ENCODE measurements at places on chromosomes 2 and 18. TPM values are rescaled to one million over a fixed set of nuclear protein-coding genes. Genes with fewer than 3 reads are reported as not detected.
A peak's percentile ranks its signal among the peaks of the same experiment; 100 is the strongest.

GRCh38 chr2:134668821-134669220 lies 50.0 kb downstream of the TMEM163 start:
- peak; percentile 89 for DNase-seq

DNA sequence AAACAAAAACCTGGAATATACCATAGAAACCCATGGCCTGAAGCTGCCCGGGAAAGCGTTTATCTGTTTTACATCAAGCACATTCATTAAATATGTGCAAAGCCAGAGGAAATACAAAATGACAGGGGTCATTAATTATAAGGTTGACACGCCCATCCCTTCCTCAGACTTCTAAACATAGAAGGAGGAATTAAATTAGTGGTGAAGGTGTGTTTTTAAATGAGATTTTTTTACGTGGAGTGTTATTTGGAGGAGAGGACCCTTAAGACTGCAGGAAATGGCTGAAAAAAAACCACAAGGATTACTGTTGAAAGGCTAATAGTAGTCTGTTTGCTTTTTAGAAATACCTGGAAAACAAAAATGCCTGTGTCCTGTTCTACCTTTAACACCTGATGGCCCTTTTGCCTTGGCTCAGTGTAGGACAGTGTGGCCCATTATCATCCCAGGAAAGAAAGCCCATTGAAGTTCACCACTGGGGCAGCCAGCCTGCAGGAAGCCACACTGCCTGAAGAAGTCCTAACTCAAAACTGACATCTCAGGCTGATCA lies 123.2 kb downstream of the EPHA4 start:
- no peak for DNase-seq

DNA sequence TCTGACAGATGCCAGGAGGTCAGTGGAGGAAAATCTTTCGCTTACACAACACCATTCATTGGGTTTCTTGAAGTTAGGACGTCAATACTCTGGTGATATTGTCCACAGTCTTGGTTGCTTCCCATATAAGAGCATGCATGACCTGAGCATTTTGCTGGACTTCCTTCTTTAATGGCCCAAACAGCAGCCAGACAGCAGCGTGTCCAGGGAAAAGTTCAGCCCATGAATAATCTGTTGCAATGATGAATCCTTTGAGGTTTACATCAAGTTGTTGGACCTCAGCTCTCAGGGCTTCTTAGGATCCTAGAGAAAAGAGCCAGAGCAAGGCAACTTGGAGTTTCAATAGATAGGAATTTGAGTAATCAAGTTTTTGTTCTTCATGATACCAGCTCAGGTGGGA lies 155.6 kb upstream of the MGAT5 start:
- no peak for DNase-seq

DNA sequence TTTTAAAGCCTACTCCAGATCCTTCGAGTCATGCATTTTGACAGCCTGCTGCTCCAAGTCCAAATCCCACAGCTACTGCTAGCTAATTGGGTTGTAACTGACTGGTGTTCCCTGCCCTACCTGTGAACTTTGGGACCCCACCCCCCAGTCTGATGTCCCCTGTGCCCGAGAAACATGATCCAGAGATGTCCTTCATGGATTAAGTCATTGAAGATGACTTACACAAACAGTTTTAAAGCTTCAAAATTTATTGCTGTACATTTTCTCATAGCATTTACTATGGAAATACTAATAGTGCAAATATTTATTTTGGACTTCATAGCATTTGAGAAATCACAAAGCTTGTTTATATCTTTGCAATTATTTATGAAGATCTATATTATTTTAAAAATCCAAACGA lies 73.1 kb downstream of the MBD2 start:
- DNase-seq = no peak

DNA sequence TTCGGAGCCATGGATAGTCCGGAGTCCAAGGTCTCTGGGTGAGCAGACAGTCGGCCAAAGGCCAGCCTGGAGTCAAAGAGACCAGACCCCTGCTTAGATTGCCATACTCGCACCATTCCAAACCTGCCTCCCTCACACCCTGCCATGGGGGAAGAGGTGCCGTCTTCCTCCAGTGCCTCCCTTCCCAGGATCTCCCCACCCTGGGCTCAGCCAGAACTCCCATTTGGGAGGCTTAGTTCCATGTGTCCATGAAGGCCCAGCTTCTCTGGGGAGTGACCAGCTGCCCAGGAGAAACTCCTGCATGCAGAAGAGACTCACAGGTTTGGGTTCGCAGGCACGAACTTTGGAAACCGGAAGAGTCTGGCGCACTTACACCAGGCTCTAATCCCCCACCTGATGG lies 21.7 kb downstream of the IGFBP5 start:
- no peak for DNase-seq

The KLHL29 gene
- total RNA-seq = 1.7 TPM

DNA sequence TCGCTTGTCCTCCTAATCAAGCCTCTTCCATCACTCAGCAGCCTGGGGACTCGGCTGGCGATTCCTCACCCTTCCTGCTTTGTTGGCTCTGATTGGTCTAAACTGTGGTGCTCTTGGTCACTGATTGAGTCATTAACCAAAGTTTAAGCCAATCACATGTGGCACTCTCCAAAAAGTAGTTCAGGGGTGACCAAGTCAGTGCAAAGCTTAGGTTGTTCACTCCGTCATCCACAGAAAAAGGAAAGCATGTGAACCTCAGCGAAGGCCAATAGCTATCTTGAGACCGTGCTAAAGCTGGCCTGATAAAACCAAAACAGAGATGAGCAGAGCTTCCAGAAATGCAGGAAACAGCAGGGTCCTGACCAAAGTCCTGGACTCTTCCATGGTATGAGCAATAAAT lies 4.9 kb downstream of the ALPK2 start:
- DNase-seq = no peak

GRCh38 chr2:157443795-157444640 lies at the start of gene CYTIP:
Gene CYTIP (minus strand): TSS chr2:157444089. CDS start chr2:157444020, 69 bp downstream.
- peak; percentile 82 for DNase-seq

The SULT1C2 gene
- not detected for total RNA-seq

DNA sequence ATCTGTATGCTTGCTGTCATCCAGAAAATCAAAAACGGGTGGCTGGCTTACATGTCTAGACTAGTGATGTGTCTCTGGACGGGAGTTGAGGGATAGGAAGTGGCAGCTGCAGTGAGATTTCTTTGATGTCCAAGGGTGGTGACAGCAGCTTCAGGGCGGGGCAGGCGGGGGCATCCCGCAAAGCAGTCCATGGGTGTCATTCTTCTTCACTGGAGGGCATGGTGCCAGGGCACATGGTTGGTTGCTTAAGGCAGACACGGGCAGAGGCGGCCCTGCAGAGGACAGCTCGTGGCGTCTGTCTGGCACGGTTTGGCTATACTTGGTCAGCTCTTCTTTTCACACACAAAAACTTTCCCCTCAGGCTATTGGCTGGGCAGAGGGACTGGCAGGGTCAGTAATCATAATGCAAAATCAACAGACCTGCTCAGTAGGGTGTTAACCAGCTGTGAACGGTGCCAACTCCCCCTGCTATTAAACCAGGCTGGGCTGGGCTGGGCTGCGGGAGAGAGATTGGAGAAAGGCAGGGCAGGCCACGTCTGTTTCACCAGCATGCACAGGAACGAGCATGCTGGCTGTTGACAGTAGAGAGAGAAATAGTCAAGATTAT lies 63.7 kb downstream of the COL4A3 start:
- DNase-seq = no peak

GRCh38 chr2:37376421-37377186 lies 32.2 kb downstream of the QPCT start:
- DNase-seq = peak; percentile 66

- no peak for DNase-seq
These were observed 505.5 kb upstream of the FAM98A start for GRCh38 chr2:34104601-34105000.

- no peak for DNase-seq
These were observed 275.7 kb downstream of the MYCN start for GRCh38 chr2:16215902-16216557.

The DAW1 gene
- not detected for total RNA-seq

The CAPN14 gene
- 0.64 TPM for total RNA-seq

- no peak for DNase-seq
These were observed 363.7 kb upstream of the CHAC2 start for GRCh38 chr2:53403792-53404413.

DNA sequence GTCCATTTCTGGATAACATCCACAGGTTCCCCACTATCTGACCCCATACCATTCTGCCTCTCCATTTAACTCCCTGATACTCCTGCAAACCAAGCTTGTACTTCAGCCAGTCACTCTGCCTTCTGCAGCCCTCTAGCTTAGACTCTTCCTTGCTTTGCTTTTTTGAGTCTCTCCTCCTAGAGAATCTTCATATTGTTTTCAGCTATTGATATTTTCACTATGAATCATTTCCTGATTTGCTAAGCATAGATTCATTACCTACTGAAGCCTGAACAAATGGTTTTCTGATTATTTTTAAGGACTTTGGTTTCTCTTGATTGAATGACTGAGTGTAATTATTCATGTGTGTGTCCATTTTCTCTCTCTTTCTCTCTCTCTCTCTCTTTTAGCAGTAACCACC lies 2102.3 kb upstream of the CELF4 start:
- DNase-seq = no peak

GRCh38 chr2:6878549-6878948 lies 972 bp downstream of the RSAD2 start:
- no peak for DNase-seq

The HJURP gene
- 111 TPM for total RNA-seq

- no peak for DNase-seq
These were observed 32.7 kb upstream of the SCYGR2 start for GRCh38 chr2:227566012-227566411.

The TBC1D8 gene
- 3.4 TPM for total RNA-seq

DNA sequence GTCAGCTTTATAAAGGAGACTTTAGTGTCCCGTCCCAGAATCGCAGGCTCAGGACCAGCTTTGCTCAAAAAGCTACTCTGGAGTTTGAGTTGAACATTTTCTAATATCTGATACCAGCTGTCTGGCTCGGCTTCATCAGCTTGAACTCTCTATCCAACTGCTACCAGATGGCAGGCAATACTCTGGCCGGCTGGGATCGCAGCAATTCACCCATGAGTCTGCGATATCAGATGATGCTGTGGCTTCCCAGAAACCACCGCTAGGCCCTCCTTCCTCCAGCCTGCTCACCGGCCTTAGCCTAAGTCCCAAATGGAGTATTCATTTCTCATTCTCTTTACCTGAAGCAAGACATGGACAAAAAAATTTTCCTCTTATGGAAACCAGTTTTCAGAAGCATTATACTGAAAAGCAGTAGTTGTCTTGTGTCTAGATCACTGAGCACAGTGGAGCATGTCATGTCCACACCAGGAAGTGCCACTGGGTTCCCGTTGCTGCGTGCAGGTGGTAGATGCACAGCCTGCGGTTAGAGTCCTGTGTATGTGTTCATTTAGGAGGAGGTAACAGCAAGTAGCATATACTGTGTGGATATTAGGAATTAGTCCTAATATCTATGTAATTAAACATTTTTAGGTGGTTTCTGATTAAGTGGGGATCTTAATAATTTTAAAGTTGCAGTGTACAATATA lies 162.0 kb upstream of the SOX11 start:
- no peak for DNase-seq

DNA sequence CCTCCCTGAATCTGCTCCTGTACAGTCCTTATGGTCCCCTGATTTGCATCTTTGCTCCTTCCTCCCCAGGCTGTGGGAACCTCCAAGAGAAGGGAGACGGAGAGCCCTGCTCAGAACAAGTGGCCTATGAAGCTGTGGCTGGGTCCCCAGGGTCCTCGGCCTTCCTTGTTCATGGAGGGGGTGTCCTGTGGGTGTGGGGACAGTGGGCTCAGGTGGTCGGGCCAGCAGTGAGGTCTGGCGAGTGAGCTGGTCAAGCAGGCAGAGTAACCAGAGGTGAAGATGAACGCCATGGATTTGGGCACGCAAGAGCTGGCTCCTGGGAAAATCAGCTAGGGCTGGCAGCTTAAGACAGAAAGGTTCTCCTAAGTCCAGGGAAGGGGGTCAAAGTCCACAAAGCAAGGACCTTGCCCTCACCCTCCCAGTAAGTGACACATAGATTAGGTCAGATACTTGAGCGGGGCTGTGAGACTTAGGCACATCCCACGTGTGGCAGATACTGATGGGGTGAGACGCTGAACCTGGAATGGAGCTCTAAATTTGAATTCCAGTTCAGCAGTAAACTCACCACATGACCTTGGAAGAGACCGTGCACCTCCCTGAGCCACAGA lies 24.8 kb downstream of the GNLY start:
- no peak for DNase-seq

The CD8B2 gene
- 0.11 TPM for total RNA-seq

The RUFY4 gene
- total RNA-seq = 1.6 TPM

GRCh38 chr2:218081695-218082094 lies 12.6 kb downstream of the RUFY4 start:
- no peak for DNase-seq

GRCh38 chr2:53600815-53601214 lies 166.8 kb upstream of the CHAC2 start:
- no peak for DNase-seq

The NCOA1 gene
- total RNA-seq = 29.3 TPM

- DNase-seq = no peak
These were observed 841.6 kb downstream of the TRIB2 start for GRCh38 chr2:13558368-13558767.

DNA sequence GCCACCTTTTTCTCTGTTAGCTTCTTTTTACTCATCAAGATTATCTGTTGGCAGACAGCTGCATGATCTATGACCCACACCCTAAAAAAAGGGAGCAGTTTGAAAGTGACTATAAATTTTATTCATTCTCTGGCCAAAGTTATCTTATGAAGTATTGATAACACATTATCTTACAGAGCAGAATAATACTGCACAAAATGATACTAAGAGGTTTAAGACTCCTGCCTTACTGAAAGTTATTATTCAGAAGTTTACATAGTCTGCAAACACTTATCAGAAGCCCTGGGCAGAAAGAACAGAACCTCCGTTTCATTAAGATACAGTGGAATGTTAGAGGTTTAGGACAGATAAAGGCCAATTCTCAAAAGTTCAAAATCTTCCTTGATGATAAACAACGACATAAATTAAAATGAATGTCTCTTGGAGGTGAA lies 78.2 kb downstream of the ZEB2 start:
- no peak for DNase-seq

- DNase-seq = no peak
These were observed 1518.3 kb downstream of the RPIA start for GRCh38 chr2:90209806-90210205.
